Stimulated activated CD4-positive, alpha-beta T cell treated with anti-CD3 and anti-CD28 coated beads, Interleukin-1b, Interleukin-23, amount 100 ng/mL, for 1 hour (primary cell): ENCODE measurements at places on chromosomes 7 and 10.

DNA sequence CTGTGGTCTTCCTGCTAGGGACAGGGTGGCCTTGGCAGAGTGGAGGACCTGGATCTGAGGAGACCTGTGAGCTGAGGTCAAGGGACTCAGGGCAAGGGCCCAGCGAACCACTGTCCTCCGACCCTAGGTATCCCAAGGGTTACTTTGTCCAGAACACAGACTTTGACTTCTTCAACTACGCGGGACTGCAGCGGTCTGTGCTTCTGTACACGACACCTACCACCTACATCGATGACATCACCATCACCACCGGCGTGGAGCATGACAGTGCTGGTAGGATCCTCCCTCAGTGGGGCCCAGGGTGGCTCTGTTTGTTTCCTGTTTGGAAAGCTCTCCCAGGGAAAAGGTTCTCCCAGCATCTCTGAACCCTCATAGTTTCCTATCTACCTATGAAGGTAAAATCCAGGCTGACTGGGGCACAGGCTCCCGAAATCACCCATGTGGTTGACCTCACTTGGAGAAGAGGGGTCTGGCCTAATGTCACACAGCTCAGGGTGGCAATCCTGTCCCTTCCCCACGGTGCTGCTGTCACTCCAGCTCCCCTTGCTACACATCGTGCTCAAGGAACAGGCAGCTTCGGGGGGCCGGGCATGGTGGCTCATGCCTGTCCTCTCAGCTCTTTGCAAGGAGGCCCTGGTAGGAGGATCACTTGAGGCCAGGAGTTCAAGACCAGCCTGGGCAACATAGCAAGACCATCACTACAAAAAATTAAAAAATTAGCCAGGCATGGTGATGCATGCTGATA lies 57.6 kb downstream of the ZNF727 start:
- no peak for DNase-seq

DNA sequence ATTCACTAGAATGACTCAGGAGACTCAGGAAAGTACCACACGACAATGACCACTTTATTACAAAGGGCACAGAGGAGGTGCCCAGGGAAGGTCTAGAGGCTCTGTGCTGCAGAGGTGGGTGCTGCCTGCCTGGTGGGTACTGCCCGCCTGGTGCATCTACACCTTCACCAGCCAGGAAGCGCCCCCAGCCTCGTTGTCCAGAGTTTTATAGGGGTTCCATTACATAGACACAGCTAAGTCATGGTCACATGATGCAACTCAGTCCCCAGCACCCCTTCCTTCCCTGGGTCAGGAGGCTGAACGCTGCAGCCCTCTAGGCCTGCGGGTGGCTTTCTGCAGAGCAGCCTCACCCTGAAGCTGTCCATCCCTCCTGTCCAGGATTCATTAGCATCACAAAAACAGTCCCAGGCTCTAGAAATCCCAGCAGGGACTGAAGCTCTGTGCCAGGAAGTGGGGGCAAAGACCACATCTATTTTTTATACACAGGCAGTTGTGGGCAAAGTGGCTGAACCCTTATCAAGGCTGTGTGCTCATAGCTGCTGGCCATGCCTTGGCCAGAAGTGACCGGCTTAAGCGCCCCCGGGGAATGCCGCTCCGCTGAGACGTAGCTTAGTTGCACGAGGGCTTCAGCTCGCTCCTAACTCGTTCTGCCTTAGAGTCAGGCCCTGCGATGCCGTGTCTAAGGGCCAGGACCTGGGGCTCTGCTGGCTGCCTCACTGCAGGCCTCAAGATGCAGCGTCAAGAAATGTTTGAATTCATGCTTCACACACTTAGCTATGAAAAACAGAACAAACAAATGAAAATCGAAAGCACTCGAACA lies 219.0 kb downstream of the GLRX3 start:
- no peak for DNase-seq

- DNase-seq, result no peak
Observed at GRCh38 chr10:100738055-100738827, 7.1 kb upstream of the PAX2 start.

GRCh38 chr7:64886956-64887545 lies 16.0 kb upstream of the ZNF273 start:
- no peak for DNase-seq

- no peak for DNase-seq
Observed at GRCh38 chr10:53135213-53135896, 362.8 kb upstream of the MBL2 start.

DNA sequence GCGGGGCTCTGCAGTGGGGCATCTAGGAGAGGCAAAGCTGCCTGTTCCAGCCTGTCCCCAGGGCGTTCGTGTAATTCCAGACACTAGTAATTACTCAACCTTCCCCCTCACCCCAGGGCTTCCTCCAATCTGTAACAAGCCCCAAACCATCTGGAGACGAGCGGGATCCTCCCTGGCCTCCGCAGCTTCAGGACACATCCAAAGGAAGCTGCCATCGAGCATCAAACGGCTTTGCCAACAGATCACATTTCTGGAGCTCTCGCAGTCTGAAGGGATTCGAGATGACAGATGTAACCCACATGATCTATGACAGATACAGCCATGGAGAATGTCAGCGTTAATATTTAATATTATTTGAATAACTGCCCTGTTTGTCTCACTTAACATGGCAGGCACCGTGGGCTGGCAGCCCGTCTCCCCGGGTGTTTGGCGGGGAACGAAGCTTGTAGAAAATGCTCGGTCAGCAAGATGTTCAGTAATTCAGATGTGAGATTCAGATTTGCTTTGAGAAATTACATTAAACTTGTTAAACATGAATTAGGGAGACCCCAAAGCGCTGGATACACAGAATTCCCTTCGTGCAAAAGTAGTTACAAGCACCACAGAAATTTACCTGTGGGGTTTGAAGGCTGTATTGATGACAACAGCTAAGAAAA lies 108.5 kb upstream of the C7orf33 start:
- no peak for DNase-seq

DNA sequence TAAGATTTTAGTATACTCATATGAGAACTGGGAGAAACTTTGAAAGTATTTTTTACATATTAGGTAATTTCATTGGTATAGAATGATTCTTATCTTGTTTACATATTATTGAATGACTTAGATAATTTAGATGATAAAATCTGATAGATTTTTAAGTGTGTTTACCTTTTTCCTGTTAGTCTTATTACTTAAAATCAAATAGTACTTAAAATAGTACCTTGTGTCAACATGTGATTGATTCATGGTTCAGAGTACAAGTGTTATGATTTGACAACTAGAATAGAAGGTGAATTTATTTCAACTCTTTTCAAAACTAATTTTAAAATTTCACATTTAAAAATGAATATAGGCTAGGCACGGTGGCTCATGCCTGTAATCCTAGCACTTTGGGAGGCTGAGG lies 4.1 kb downstream of the MKLN1 start:
- no peak for DNase-seq

GRCh38 chr10:68721673-68722335 lies 765 bp downstream of the CCAR1 start:
- DNase-seq, result no peak

GRCh38 chr7:117993377-117994003 lies 120.2 kb upstream of the CTTNBP2 start:
- DNase-seq, result no peak

GRCh38 chr10:129021594-129022304 lies 445.3 kb upstream of the MGMT start:
- DNase-seq, result no peak

DNA sequence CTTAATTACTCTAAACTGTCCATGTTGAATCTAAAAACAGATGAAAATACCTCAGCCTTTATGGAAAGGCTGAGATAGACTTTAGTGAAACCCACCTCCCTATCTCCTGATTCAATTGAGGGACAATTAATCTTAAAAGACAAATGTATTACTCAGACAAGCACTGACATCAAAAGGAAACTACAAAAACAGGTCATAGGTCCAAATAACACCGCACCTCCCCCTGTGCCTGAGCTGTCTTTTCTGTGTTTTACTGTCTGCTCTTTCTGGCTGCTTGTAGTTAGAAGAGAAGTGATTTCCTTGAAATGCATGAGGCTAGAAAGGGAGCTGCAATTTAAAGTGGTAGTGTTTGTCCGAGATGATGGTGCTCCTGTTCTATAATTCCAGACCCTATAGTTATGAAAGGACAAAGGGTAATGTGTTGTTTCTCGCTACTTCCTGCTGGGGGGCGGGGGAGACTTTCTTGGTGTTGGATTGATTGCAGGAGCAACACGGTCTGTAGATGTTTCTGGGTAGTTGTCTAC lies 16.0 kb downstream of the AKR1C8 start:
- DNase-seq, result no peak

DNA sequence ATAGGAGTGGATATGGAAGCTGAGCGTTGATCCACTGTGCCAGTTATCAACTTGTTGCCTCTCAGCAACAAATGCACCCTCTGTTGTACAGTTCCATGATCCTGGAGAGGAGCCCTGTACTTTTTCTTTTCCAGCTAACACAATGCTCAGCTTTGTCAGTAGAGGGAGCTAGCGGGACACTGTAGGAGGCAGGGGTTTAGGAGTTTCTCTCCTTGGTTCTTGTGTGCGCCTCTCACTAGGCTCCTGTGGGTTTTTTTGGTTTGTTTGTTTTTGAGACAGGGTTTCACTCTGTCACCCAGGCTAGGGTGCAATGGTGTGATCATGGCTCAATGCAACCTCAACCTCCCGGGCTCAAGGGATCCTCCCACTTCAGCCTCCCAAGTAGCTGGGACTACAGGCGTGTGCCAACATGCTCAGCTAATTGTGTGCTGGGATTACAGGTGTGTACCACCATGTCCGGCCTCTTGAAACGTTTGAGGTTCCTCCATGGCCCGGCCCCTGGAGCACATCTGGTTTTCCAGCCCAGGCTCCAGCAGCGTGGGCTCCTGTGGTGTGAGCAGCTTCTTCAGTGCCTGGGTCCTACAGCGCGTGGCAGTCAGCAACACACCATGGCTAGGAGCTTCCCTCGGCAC lies 12.0 kb upstream of the MARVELD1 start:
- no peak for DNase-seq

DNA sequence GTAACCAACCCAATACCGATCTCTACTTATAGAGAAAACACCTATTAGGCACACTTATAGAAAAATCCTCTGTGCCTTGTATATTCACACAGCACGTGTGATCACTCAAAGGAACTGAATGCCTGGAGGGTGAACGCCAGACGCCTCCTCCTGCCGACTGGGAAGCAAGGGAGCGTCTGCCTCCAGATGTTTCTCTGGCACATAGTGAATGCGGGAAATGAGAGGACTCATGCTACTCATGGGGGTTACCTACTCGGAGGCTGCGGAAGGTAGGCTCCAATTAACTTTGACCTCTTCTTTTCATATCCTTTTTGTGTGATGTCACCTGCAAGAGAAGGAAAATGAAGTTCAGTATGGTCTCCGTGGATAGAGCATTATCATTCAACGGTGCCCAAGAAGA lies 203.3 kb downstream of the DIP2C start:
- DNase-seq, result no peak

GRCh38 chr10:70830164-70830563 lies 14.4 kb downstream of the SGPL1 start:
- DNase-seq, result no peak

DNA sequence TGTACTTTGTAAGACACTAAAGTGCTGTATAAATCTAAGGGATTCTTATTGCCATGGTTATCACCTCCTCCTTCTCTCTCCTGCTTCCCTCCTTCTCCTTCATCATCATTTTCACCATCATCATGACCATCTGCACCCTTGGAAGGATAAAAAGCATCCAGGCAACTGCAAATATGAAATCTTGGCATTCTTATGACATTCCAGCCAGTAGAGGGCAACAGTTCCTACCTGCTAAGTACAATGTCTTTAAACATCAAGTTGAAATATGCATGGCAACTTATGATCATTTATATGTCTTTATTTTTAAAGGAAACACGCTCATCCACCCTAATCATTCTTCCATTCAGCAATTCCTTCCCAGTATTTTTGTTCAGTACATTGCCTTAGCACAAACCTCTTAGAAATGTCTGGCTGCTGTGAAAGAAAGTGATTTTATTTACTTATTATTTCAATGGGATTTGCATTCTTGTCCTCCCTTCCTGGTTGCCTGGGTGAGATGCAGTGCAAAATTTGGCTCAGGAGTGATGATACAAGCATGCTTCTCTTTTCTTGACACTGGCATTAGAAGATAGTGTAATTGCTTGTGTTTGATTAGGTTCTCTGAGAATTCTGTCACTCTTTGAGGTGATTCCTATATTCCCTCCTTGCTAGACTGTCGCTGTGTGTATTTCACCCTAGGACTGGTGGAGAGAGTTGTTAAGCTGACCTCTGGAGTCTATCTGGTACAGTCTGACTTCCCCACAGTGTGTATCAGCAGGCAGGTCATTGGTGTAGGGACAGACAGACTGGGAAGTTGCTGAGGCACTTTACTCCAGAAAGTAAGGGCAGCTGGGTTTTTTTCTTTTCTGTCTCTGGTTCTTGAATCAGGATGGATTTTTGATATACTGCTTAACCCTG lies 188.5 kb upstream of the BMPER start:
- no peak for DNase-seq

- no peak for DNase-seq
Observed at GRCh38 chr7:144487901-144488300, 84.4 kb upstream of the NOBOX start.

GRCh38 chr7:138247568-138248333 lies 171.5 kb downstream of the AKR1D1 start:
- DNase-seq, result no peak

DNA sequence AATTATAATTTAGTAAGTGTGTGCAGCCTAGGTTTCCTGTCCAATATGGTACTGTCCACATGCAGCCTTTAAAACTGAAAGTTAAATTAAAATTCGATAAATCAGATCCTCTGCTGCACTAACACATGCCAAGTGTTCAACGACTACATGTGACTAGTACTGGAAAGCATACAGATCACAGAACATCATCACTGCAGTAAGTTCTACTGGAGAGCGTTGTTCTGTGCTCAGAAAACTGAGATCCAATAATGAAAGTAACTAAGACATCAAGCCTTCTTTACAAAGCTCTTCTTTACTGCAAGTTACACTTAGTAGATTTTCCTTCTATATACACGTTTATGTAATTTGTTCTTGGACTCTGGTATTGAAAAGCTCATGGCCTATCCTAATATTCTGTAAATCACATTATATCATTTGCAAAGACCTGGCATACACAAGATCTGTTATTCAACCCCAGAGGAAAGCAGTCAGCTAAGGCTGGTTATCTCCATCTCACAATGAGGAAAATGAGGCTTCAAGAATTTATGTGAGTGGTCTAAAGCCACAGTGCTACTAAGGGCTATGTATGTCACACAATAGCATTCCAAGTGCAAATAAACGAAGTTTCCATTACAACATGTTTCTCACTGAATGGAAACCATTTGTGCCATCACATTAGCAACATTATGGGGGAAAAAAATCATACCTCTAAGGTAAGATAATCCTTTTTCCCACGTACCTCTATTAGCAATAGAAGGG lies 77.6 kb downstream of the VPS41 start:
- DNase-seq, result no peak

DNA sequence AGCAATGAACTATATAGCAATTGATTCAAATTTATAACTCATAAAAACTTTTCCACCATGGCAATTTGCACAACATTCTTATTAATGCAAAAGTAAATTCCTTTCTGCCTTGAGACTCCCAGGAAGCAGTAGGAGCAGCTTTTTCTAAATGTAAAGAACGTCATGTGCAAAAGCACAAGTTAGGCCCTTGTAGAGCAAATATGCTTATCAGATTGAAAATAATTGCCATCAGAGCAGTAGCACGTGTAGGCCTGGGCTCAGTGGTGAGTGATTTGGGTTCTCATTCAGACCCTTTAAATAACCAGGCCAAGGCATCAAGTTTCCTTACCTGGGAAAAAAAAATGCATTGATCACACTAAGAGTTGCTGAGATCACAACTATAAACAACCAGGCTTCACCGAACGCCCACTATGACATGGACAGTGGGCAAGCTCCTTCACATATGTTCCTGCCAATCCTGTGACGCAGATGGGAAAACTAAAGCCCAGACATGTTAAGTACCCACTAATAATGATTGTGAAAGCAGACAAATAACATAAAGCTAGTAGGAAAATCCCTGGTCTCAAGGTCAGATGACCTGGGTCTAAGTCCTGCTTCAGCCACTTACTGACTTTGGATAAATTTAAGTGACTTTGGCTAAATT lies 22.1 kb upstream of the SAR1A start:
- DNase-seq, result no peak
